ENCODE measurements at places on chromosomes 3 and 15. TPM values are rescaled to one million over a fixed set of nuclear protein-coding genes. Genes with fewer than 3 reads are reported as not detected.

DNA sequence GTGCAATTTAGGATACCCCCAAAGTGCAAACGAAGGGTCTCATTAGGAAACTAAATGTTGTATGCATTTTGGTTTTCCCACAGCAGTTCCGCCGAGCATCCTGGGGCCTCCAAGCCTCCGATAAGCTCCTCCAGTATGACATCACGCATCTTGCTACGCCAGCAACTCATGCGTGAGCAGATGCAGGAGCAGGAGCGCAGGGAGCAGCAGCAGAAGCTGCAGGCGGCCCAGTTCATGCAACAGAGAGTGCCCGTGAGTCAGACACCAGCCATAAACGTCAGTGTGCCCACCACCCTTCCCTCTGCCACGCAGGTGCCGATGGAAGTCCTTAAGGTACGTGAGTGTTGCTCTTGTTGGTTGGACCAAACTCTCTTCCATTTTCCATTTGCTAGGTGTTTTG lies 120.5 kb upstream of the SAMMSON start:
- no peak for DNase-seq

DNA sequence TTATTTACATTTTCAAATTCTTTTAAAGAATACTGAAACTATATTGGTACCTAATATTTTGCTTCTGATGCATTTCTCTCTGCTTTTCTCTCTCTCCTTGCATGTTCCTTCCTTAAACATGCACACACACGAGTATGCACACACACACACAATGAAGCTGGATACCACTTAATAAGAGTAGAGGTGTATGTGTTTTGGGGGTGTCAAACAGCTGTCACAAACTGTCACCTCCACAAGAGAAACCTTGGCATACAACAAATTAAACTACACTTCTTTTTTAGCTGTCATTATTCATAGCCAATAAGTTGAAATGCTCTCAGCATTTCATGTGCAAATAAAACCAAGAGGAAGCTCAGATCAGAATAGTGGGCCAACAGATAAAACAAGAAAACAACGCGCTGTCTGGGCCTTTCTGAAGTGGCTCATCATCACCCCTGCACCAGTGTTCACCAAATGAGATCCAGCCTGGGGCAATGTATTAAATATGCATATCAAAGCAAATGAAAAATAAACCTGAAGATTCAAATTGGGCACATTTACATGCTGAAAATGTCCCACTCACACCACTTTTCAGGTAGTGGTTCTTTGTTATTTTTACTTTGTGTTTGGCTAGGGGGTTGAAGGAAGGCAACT lies 9.7 kb downstream of the MEIS2 start:
- no peak for DNase-seq

- no peak for DNase-seq
Observed at GRCh38 chr15:74206801-74207281, 4.3 kb upstream of the STRA6 start.

LNP1 gene
- polyA plus RNA-seq: 7.5 TPM

DNA sequence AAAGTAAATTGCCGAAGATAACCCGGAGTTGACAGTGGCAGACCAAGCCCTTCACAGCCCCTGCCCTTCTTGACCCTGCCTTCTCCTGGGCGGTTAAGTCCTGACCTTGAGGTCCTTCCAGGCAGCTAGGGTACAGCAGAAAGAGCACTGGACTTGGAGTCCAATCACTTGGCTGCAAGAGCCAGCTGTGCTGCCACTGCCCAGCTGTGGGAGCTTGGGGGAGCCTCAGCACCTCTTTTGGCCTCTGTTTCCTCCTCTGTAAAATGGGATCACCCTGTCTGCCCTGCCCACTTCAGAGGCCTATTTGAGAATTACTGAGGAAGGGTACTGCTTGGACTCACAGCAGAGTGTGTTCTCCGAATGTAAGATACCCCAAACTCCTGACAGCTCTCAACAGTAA lies 66.2 kb upstream of the SMAD6 start:
- no peak for DNase-seq
